Activated CD8-positive, alpha-beta memory T cell treated with anti-CD3 and anti-CD28 coated beads for 4 hours (primary cell): ENCODE measurements at places on chromosomes 4 and X.

DNA sequence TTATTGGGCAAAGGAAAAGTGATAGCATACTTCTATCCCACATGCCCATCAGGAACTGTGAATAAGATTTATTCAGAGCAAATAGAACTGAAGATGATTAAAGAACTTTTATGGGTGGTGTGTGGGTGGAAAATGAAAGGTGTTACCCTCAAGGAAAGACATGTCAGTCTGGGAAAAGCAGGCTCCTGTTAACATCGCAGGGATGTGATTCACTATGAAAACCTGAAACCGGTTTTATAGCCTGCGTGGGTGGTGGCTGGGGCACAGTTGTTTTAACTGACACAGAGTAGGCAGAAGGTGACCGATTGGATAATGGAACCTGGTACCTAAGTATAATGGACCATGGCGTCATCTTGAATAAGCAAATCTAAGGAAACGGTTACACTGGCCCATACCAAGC lies 61.3 kb upstream of the CASK start:
- DNase-seq = no peak

DNA sequence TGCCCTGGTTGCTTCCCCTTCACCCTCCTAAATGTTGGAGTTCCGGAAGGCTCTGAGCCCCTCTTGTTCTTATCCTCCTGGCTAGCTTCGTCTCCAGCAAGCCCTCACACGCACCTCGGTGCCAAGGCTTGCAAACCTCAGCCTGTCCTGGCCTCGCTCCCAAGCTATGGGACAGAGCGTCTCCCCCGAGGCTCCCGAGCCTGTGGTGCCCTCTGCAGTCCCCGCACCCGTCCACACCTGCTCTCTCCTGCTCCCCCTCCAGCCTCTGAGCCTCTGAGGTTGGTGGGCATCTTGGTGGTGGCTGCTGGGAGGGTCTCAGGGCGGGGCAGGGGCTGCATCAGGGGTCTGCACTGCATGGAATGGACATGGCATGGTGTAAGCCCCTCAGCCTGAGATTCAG lies 63.2 kb downstream of the TRMT44 start:
- no peak for DNase-seq

- DNase-seq = no peak
These were observed 246.0 kb upstream of the HHIP start for GRCh38 chr4:144399927-144400326.

- no peak for DNase-seq
These were observed 17.0 kb upstream of the HTRA3 start for GRCh38 chr4:8252301-8253173.

- no peak for DNase-seq
These were observed 482.5 kb downstream of the RPA4 start for GRCh38 chrX:97366237-97366636.
